Activated T-helper 2 cell treated with anti-CD3 and anti-CD28 coated beads, Interferon-gamma antibody, Interleukin-2, Interleukin-4, amounts not matched to agents 10 μg/mL and 5 μg/mL and 100 μg/mL, durations not matched to agents 14 hours and 24 hours and 36 hours (primary cell): ENCODE measurements at places on chromosomes 7 and 10. TPM values are rescaled to one million over a fixed set of nuclear protein-coding genes. Genes with fewer than 3 reads are reported as not detected.

Gene SYT15B
- total RNA-seq, result 0.21 and 0.23 TPM in 2 replicates

Gene WASHC2C
- 25.0 and 26.8 TPM in 2 replicates for total RNA-seq

Gene CACUL1
- total RNA-seq, result 22.2 and 25.3 TPM in 2 replicates

Gene LRRN3
- 28.0 and 29.4 TPM in 2 replicates for total RNA-seq

Gene SFRP5
- not detected in 2 replicates for total RNA-seq

Gene RARRES2
- not detected in 2 replicates for total RNA-seq

Gene OR2A7
- total RNA-seq, result 2.2 and 2.5 TPM in 2 replicates

Gene PTPN12
- 9.6 and 10.6 TPM in 2 replicates for total RNA-seq

DNA sequence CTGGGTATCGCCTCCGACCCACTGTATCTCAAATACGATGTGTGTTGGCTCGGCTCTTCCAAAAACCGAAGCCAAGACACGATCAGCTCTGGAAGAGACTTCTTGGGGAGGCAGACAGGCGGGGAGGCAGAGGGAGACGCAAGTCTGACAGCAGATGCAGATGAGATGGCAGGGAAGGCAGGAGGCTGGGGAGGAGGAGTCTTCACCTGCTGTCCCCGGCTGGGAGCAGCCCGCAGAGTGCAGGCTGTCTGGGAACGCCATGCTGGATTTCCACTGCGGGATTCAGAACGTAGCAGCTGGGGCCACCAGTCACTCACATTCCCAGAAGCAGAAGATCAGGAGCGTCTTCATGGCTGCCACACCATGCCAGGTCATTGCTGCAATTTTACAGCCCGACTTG is 29.4 kb downstream of the CTBP2 start:
- no peak for DNase-seq

GRCh38 chr10:101233863-101234262 is 4.6 kb upstream of the LBX1 start:
- no peak for DNase-seq

DNA sequence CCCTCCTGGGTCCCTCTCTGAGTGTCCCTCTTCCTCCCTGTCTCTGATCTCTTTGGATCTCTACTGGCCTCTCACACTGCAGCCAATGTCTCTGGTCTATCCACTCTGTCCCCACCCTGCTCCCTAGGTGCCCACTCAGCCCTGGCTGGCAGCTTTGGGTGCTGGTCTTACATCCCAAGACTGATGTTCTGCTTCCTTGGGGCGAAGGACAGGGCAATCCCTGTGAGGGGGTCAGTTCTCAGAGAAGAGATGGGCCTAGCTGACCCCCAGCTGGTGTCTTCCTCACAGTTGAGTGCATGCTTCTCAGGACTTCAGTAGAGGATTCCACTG is 51.7 kb upstream of the CAMK2B start:
- DNase-seq, result no peak

DNA sequence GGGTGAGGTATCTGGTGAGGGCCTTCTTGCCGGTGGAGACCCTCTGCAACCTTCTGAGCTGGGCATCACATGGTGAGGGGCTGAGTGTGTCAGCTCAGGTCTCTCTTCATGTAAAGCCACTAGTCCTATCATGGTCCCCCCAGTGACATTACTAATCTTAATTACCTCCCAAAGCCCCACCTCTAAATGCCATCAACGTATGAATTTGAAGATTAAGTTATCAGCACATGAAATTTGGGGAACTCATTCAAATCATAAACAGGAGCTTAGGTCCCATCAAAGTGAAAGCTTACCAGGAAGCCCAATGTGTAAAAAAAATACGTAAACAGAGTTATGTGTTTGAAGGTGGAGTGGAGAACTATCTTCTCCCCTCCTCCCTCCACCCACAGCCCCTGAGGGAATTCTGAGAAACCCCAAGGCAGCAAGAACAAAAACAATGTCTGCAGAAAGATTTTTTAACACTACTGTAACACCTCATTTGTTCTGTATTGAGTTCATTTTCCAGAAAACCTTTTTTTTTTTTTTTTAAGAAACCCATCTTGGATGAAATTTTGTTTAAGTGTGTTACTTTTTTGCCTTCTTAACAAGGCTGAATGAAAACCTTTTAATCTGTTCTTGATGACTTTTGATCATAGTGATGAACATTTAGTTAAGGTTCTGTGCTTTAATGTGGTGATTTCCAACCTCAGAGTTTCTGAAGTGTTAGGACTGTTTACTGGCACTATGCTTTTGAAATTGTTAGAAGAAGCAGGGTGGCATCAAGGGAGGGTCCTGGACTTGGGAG is 19.1 kb upstream of the PCGF5 start:
- DNase-seq, result peak; percentile 26

GRCh38 chr10:17454161-17455014 is at the start of gene ST8SIA6:
ST8SIA6 (minus strand) TSS chr10:17454595; CDS start chr10:17454255, 340 bp downstream.
- DNase-seq, result peak; percentile 31

DNA sequence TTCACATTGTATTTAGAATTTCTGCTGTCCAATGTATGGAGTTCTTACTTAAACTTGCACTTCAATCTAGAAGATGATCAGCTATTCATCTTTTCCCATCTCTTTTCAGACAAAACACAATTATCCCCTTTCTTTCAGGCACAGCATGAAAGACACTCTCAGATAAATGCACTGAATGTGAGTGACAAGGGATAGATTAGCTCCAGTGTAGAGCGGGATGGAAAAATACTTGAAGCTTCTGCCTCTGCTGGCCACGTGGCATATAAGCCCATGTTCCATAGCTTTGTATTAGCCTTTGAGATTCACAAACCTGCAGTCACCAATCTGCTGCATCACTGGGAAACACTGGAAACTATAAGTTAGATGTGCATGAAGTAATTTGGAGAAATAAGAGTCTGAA is 162.2 kb upstream of the FAM3C start:
- DNase-seq, result no peak

GRCh38 chr10:91627344-91628102 is 5.3 kb downstream of the PPP1R3C start:
- no peak for DNase-seq

DNA sequence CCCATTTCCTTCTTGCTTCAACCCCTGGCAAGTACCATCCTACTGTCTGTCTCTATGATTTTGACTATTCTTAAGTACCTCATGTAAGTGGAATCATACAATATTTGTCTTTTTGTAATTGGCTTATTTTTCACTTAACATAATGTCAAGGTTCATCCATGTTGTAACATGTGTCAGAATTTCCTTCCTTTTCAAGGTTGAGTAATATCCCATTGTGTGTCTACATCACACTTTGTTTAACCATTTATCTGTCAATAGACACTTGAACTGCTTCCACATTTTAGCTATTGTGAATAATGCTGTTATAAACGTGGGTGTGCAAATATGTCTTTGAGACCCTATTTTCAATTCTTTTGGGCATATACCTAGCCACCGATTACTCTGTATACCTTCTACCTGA is 14.0 kb upstream of the CDK14 start:
- DNase-seq, result no peak

GRCh38 chr7:11233871-11234270 is 260.2 kb downstream of the PHF14 start:
- DNase-seq, result no peak

- no peak for DNase-seq
These were observed 473.3 kb upstream of the NRP1 start for GRCh38 chr10:33807531-33808359.

GRCh38 chr10:116444527-116445142 is 17.0 kb downstream of the PNLIPRP3 start:
- DNase-seq, result no peak

- no peak for DNase-seq
These were observed 36.5 kb downstream of the CPXM2 start for GRCh38 chr10:123855008-123855684.

GRCh38 chr7:6306471-6306870 is 34.0 kb upstream of the CYTH3 start:
- no peak for DNase-seq

- DNase-seq, result no peak
These were observed 1.9 kb upstream of the SNX13 start for GRCh38 chr7:17942231-17942630.

DNA sequence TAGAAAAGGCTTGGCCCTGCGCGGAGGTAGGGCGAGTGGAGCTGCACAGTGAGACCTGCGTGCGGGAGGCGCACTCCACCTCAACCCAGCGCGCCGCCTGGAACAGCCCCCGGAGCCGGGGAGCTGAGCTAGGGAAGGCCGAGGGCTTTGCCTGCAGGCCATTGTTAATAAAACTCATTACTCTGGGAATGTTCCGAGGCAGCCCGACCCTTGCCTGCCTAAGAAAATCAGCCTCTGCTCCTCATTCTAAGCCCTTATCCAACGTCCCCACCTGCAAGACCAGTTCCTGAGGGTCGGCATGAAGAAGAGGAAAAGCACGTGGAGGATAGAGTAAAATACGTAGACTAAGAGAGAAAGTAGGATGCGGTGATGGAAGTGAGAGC is 55.3 kb downstream of the C7orf25 start:
- DNase-seq, result no peak

GRCh38 chr10:86192147-86192546 is 174.4 kb downstream of the GRID1 start:
- no peak for DNase-seq

DNA sequence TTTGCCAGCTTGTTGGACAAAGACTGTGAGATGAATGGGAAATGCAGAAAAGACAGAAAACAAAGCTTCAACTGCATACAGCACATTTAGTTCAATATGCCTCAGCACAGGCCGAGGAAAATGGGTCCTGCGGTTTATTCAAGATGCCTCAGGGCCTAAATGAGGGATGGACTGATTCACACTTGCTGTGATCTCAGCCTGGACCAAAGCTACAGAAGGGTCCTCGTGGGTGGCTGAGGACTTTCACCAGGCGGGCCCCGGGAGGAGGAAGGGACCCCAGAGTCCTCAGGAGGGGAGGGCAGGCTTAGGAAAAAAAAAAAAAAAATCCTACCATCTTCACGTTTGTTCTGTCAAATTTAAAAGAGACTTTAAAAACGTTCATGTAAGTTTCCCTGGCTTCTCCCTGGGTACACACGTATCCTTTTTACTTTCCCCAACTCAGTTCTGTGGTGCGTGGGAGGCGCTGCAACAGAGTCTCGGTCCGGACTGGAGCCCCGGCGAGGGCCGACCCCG is 624 bp upstream of the ZNF783 start:
- DNase-seq, result no peak

DNA sequence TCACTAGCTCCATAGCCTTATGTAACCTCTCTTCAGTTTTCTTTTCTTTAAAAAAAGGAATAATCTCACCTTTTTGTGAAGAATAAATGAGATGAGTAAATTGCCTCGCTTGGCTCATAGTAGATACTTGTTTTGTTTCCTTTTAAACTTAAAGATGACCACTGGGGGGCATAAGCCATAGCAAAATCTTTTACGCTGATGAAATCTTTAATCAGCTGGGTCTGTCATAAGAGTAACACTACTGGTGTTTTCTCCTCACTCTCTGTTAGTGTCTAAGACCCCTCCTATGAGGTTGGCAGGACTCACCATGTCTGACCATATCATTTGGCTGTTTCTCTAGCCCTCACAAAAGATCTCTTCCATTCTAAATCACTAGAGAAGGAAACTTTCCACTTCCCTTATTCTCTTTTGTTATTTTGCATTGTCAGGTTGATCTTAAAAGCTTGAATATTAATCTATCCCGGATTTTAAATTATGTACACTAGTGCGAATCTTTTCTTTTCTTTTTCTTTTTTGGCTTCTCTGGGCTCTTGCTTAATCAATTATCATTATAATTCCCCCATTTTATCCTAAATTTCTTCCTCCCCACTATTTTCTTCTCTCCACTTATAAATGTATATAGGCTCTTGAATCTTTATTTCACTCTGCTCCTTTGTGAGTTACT is 12.5 kb downstream of the STAG3 start:
- no peak for DNase-seq

DNA sequence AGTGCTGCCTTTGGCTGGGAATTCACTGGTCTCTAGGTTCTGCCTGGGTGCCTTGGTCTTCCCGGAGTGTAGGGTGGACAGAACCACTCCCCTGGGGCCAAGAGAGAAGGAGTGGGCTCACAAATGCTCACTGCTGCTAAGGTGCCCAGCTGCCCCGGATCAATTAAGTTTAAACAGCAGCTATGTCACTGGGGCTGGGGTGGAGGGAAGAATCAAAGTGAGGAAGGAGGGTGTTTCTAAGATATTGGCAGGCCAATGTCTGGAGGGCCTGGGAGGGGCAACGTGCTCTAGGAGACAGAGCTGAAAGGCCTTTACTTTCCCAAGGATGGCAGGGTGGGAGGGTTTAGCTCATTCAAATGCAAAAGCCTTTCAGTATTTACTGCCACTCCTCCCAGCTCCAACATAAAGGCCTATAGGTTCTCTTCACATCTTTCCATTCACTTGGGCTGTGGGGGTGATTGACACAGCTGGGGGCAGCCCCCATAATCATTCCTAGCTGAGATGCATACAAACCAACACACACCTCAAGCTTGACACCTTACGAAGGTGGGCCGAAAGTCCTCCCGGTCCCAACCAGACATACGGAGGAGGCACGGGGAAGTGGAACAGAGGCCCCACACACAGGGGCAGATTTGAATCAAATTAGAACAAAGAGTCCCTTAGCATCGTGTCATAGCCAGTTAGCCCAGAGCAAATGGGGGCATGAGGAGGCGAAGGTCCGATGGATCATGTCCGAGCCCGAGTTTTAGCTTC is 108.0 kb upstream of the EFCAB10 start:
- no peak for DNase-seq

DNA sequence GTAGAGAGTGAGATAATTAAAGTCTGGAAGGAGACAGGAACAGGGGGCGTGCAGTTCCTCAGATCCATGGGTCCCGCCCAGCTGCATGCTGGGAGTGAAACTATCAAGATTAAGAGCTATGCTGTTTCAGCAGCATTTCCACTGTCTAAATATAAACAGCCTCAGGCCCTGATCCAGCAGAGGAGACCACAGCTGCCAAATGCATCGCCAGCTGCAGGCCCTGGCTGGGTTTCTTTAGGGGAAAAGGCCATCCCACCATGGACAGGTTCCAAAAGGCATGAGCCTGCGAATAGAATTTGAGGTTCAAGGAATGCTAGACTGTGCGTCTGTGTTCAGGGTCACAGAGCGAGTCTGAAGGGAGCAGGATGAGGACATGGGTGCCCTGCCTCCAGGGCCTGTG is 411.4 kb downstream of the PAXIP1 start:
- no peak for DNase-seq

DNA sequence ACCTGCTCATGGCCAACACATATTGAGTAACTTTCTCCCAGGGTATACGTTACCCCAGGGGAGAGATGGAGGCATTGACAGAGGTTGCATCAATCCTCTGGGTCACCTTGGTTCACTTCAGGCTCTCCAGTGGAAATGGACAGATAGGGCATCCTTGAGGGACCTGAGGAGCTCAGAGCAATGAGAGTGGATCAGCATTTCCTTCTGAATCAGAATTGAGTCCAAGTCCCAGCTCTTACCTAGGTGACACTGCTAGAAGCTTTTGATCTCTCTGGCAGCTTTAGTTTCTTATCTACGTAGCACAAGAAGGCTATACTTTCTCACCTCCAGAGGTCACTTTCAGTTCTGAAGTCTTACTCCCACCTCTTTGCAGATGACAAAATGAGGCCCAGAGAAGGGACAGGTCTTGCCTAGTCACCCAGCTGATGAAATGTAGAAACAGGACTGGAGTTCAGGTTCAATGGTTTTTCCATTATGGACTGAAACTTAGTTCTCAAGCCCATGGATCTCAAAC is 35.2 kb downstream of the PANK1 start:
- no peak for DNase-seq
